ENCODE measurements at places on chromosomes 5 and 9.

- DNase-seq: no peak
Observed at GRCh38 chr9:118527261-118527660, 823.1 kb downstream of the TLR4 start.

GRCh38 chr5:94969174-94969573 is 315.7 kb downstream of the MCTP1 start:
- DNase-seq: no peak

- DNase-seq: no peak
Observed at GRCh38 chr9:136045595-136046553, 49.2 kb downstream of the NACC2 start.

DNA sequence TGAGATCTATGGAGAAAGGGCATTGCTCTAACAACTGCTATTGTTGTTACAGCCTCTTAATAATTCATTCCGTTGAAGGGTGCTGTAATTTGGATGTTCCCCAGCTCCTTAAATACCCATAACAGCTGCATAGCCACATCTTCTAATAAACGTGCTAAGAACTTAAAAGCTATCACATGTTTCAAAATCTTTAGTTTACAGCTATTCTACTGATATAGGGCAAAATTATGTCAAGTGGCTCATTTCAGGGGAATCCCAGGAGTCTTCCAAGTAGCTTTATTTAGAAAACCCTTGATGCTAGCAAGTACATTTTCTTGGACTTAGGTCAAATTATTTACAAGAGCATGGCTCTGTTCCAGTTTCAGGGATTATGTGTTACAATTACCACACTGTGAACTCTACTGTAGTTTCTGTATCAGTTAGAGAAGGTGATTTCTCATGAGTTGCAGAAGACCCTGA is 990.4 kb upstream of the ACO1 start:
- no peak for DNase-seq

DNA sequence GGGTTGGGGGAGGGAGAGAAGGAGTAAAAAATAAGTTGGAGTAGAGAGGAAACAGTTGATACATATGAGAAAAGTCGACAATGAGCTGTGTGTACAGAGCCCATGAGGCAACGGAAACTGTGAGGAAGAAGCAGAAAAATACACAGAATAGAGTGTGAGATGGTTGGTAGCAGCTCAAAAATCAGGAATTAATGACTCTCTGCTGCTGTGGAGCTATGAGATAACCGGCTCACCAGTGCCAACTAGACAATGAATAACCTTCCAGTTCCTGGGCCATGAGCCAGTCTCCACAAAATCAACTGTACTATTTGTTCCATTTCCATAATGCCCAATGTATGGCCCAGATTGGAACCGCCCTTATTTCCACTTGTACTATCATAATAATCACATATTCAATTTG is 53.1 kb upstream of the NREP start:
- no peak for DNase-seq

DNA sequence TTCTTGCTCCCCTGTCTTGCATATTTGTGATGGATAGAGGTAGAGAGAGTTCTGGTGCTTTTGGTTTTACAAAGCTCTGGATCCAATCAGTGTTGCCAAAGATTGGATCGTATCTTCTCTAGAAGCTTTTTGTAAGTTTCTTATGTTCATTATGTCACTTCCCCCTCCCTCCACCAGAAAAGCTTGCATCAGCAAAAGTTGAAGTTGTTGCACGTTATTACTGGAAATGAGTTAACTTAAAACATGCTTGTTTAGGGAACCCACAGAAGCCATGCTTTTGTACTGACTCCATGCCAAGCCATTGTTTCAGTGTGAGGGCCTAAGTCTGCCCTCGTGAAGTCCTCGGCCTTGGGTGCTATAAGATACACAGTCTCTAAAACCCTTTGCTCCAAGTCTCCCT is 186.5 kb downstream of the ERCC6L2 start:
- no peak for DNase-seq

GRCh38 chr9:21286659-21287058 is 18.5 kb downstream of the IFNA5 start:
- no peak for DNase-seq

DNA sequence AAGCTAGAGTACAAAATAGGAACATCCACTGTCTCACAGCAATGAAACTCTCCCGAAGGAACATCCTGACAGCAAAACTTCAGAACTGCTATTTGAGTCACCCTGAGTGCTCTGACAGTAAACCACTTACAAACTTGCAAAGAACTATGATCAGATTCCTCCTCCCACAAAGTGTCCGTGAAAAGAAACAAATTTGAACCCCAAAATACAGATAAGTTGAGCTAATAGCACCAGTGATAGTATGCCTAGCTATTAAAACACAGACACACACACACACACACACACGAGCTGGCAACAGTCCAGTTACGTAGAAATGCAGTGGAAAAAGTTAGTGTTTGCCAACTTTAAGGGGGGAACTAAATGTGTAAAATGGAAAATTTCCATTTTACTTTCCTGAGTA is 3.1 kb upstream of the GLIS3 start:
- DNase-seq: no peak

DNA sequence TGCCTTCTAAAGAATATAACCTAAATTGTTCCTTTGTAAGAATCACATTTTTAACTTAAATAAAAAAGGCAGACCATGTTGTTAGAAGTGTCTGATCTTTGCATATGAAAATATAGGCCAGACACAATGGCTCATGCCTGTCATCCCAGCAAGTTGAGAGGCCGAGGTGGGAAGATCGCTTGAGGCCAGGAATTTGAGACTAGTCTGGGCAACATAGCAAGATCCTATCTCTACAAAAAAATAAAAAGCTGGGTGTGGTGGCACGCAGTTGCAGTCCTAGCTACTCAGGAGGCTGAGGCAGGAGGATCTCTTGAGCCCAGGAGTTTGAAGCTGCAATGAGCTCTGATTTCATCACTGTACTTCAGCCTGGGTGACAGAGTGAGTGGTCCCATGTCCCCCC is 37.3 kb downstream of the TRIO start:
- DNase-seq: no peak

DNA sequence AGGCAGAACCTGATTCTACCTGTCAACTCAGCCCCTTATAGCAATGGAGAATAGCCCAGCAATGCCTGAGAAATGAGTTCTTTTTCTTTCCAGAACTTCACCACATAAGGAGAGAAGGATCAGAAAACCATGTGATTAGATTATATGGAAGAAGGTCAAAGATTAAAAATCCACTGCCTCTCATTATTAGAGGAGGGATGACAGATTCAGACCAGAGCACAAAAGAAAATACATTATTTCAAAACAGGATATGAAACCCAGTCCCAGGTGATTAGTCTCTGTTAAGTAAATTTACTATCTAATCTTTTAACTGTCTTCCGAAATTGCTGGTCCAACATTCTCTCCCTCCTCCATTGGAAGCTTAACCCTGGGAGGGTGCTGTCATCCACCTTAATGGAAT is 322.4 kb downstream of the SLIT3 start:
- DNase-seq: no peak

GRCh38 chr9:84512493-84512892 is 157.0 kb upstream of the NTRK2 start:
- no peak for DNase-seq

DNA sequence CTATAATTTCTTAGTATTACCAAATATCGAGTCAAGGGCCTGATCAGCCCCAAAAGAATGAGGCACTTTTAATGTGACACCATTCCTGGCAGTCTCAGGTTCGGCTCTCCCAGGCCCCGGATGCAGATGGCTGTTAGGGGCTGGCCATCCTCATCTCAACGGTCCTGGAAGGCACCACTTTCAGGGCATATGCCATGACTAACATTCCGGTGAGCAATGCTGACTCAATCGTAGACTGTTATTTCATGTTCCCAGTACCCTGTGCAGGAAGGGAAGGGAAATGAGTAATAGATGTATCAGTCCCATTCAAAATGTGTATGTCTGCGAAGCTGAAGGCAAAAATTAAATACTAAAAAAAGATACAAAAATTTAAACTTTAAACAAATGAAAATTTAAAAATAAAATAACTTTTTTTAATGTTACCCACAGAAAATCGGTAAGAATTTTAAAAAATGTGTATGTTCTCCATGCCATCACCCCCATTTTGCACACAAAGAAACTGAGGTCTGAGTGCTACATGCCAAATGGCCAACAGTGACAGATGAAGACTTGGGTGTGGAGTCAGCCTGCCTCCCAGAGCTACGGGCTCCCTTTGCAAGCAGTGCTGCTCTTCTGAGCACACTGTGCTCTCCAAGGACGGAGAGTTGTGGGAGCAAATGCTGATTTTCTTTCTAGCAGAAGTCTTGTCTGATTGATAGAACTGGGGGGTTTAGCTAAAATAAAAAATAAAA is 79.0 kb downstream of the GLDC start:
- no peak for DNase-seq

- no peak for DNase-seq
Observed at GRCh38 chr5:17737092-17737491, 102.8 kb downstream of the TAF11L14 start.

DNA sequence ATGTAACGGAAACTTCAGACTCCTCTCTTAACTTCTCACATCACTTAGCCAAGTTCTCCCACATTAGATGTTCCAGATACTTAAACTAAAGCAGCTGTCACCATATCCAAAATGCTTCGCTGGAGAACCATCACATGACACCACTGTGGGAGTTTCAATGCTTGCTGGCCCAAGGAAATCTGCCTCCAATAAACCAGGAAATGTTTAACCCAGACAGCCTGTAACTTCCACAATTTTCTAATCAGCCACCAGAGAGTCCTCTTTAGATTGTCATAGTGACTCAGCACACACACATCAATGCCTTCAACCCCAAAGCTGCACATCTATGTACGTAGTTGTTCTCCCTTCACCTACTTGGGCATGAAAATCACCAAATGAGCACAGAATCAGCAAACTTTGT is 118.7 kb downstream of the LPAR1 start:
- no peak for DNase-seq

DNA sequence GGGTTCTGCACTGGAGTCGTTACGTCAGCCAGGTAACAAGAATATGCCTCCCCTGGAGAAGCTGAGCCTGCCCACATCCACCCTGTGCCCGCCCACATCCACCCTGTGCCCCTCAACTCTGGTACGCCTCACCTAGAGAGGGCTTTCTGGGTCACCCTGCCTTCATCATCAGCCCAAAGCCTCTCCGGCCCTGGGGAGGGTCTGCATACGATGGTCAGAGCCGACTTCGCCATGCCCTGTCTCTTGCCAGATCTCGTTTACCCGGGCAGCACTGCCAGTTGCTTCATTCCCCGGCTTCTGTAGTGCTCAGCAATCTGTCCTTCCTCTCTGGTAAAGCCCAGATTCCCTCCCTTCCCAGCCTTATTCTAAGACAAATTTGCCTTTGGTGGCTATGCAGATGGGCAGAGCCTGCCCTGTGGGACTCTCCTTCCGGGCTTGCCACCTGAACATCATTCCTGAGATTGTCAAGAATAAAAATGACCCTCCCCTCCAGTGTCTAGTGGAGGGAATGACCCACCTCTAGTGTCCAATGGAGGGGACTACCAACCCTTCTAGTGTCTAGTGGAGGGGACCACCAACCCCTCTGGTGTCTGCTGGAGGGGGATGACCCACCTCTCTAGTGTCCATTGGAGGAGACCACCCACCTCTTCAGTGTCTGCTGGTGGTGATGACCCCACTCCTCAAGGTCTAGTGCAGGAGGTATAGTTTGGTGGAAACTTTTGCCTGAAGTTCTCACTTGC is 3.4 kb downstream of the PLEKHG4B start:
- no peak for DNase-seq

DNA sequence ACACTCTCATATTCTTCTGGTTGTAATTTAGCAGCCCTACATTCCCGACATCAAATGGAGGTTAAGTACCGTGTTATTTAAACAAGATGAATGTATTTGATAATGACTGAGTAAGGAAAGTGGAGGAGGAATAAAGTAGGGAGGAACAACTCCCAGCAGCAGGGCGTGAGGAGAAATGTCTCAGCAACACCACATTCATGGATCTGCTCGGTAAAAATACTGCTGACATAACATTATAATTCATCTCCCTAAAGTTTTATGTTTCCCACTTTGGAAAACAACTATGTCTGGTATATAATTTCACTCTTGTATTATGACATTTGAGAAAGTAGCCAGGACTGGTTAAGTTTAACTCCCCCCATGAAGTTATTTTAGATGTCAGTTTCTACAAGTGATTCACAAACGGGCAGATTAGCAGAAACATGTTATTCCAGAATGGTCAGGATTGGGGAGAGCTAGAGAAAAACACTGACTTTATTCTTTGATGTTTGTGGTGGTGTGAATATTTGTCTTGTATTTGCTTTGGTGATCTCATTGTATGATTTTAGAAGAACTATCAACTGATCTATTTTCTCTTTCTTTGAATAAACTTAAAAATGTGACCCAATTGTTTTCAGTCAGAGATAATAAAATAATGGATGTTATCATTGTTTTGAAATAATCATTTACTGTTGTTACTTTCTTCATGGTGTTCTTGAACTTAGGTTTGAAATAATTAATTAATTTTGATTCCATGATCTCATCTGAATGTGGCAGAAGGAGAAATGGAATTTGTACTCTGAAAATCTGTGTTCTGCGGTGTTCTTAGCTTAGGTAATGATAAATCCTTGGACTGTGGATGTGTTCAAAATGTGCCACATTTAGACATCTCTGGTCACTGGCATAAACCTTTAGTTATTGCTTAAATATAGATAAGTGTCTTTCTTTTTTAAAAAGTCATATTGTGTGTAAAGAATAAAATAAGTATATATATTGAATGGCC is 303.6 kb upstream of the ZNF608 start:
- no peak for DNase-seq

- no peak for DNase-seq
Observed at GRCh38 chr5:151741678-151742423, 16.6 kb downstream of the ATOX1 start.

DNA sequence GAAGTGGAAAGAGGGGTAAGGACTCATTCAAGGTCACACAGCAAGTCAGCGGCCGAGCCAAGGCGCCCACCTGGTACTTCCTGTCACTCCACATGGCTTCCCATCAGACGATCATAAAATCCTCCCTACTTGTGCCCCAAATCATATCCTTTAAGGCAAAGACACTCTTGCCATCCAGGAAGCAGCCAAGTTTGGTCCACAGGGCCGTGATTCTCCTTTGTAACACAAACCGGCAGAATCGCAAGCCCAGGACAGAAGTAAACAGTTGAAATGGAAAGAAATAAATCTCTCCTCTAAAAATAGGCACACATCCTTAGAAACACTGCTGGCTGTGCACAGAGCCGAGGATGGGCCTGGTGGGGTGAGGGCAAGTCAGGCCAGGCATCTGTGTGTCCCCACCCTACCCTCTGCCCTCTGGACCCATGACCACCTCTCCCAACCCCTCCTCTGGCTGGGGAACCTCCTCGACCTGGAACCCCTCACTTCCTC is 30.5 kb downstream of the TMOD1 start:
- no peak for DNase-seq

DNA sequence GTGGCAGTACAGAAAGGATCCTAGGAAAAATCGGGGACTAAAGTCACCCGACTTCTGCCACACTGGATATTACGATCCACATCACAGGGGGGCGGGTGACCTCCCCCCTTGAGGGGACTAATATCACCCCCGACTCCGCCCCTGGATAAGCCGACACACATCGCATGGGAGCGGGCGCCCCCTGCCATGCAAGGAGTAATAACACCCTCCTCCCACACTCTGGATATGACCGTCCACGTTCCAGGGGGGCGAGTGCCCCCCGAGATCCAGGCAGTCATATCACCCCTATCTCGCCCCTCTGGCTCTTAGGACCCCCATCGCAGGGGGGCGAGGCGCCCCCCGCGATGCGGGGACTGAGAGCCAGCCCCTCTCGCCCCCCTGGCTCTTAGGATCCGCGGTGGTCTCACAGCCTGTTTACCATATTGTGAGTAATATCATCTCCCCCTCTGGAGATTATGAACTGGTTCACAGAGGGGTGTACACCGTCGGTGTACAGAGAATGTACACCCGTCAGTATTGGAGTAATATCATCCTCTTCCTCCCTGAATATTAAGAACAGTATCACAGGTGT is 423.0 kb downstream of the DIRAS2 start:
- no peak for DNase-seq

- no peak for DNase-seq
Observed at GRCh38 chr9:3887221-3887653, 361.4 kb upstream of the RFX3 start.

Measured in cortex of kidney (tissue), 1 donor.